Activated naive CD4-positive, alpha-beta T cell treated with anti-CD3 and anti-CD28 coated beads for 36 hours (primary cell): ENCODE measurements at places on chromosomes 4 and X. TPM values are rescaled to one million over a fixed set of nuclear protein-coding genes. Genes with fewer than 3 reads are reported as not detected.

DNA sequence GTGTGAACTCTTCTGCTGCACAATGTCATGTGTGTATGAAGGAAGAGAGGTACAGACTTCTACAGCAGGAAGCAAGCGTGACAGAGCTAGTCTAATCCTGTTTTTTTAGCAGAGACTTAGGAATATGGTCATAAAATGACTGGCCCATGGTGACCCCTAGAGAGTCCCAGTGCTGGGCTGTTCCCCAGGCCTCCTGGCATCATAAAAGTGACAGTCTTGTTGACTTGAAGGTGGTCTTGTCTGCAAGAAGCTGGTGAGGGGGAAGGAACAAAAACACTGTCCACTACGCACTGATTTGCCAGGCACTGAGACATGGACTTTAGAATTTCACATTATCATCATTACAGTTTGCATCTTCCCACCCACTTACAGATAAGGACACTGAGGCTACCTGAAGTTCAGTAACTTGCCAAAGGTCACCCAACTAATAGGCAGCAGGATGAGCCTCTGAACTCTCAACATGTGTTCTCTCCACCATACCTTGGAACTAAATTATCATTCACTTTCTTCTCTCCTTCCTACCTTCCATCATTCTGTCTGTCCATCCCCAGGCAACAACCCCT lies 63.0 kb downstream of the HADH start:
- DNase-seq = no peak

GRCh38 chrX:44953734-44954502 lies 80.9 kb downstream of the KDM6A start:
- no peak for DNase-seq

DNA sequence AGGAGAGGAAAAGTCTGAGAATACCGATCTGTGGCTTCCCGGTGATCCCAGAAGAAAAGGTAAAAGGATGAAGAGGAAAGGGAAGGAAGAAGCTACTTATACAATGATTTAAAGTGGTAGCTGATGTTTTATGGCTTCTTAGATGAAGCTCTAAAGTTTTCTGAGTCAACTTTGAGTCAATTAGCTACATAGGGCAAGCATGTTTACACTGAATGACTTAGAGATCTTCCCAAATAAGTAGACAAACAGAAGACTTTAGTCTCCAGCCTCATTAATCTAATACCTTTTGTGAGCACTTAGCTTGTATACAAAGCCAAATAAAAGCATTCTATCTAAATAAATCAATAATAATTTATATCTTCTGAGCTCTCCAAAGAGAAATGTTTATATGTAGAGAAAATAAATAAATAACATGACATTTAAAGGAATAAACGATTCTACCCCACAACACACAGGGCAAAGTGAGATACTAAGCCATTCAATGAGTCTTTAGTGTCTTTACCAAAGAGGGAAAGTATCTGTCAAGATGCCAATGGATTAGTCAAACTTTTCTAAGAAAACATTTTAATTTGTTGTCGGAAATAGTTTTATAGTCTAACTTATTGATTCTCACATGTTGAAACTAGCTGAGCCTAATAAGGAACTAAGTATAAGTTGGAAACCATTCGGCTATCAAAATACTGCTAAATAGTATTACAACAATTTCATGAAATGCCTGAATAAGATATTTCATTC lies 46.0 kb upstream of the TMEM184C start:
- DNase-seq = no peak

- DNase-seq = no peak
These were observed 58.1 kb downstream of the TNIP2 start for GRCh38 chr4:2697995-2698414.

GRCh38 chrX:10660171-10660570 lies 39.8 kb upstream of the MID1 start:
- no peak for DNase-seq

DNA sequence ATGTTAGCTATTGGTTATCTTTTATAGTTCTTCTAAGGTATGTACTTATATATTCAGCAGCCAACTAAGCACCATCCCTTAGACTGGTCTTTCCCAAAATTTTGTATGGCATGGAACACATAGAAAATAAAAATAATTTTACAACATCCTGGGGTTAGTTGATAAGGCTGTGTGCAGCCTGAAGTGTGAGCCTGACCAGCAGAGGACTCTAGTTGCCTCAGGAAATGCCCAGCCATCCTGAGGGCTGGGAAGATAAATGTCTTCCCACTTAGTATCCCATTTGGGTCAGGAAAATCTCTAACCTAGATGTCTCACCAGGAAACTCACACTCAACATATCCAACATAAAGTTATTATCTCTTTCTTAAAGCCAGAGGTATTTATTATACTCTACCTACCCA lies 251.4 kb upstream of the POF1B start:
- DNase-seq = no peak

DNA sequence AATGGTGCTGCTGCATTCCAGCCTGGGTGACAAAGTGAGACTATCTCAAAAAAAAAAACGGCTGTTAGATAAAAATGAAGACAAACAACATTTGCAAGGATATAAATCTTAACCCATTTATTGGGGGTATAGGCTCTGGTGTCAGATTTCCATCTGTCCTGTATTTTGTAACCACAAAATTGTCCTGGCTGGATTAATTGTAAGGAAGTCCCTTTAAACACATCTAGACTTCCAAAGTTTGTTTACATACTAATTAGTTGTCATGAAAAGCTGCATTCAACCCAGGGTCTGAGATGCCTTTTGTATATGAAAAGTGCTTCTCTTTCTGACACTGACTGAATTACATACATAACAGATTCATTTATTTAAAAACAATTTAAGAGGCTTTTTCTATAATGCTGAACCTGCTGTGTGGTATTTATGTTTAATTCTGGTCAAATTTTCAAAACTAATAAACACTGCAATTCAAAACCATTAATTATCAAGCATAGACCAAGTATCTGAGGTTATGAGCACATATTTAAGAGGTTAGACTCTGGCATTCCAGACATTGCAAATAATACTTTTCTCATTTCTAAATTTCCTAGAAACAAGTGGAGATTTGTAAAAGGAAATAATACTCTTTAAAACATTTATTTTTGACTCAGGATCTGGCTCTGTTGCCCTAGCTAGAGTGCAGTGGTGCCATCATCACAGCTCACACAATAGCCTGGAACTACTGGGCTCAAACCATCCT lies 17.5 kb upstream of the UGDH start:
- no peak for DNase-seq

DNA sequence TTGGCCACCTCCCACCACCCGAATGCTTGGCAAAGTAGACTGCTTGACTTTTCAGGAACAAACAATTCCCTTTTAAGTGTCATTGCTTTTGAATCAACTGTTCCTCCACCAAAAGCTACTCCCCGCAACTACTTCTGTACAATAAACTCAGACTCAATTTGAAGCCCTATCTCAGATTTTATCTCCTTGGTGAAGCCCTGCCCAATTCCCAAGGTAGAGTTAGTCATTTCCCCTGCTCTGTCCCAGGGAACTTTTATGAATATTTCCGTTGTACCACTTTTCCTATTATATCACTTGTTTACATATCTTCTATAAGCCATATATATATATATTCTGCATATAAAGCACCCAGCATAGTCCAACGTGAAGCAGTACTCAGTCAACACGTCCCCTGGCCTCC lies 102.8 kb downstream of the C4orf51 start:
- DNase-seq = no peak

DNA sequence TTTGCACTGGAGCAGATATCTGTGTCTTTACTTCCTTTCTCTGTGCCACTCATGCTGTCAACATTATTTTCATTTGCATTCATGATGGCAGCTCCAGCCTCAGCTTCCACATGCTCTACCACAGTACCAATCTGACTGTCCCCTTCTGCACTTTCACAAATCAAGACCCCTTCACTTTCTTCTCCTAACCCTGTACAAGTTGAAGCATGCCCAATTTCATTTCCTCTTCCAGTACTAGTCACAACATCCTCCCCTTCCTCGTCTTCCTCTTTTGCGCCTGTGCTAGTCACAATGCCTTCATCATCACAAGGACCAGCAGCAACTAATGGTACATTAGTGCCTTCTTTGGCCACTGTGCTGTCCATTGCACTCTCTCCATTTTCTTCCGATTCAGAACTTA lies 26.5 kb downstream of the BOD1L1 start:
- no peak for DNase-seq

- DNase-seq = no peak
These were observed 162.8 kb upstream of the VCX start for GRCh38 chrX:7680181-7680580.

Gene CT45A10
- not detected for total RNA-seq

DNA sequence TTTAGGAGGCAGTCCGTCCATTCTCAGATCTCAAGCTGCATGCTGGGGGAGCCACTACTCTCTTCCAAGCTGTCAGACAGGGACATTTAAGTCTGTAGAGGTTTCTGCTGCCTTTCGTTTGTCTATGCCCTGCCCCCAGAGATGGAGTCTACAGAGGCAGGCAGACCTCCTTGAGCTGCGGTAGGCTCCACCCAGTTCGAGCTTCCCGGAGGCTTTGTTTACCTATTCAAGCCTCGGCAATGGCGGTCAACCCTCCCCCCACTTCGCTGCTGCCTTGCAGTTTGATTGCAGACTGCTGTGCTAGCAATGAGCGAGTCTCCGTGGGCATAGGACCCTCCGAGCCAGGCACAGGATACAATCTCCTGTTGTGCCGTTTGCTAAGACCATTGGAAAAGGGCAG lies 10.7 kb upstream of the ADH5 start:
- no peak for DNase-seq

GRCh38 chrX:131084145-131084544 lies 26.0 kb downstream of the ARHGAP36 start:
- no peak for DNase-seq

DNA sequence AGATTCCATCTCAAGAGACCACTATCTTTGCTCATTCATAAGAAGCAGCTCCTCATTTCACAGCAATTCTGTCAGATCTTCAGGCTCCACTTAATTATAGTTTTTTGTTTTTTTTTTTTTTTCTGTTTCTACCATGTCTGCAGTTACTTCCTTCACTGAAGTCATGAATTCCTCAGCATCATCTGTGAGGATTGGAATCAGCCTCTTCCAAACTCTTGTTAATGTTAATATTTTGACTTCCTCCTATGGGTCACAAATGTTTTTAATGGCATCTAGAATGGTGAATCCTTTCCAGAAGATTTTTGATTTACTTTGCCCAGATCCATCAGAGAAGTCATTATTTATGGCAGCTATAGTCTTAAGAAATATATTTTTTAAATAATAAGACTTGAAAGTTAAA lies 53.1 kb downstream of the BMP2K start:
- DNase-seq = no peak

Gene TNMD
- total RNA-seq = not detected

Gene EMCN
- total RNA-seq = not detected

GRCh38 chrX:132266583-132267355 lies 47.5 kb upstream of the RAP2C start:
- DNase-seq = peak; percentile 15

Gene PNMA3
- 0.69 TPM for total RNA-seq

GRCh38 chr4:95048296-95048695 lies 290.5 kb downstream of the BMPR1B start:
- no peak for DNase-seq

Gene GRIPAP1
- total RNA-seq = 73.1 TPM

GRCh38 chr4:90904021-90904420 lies 776.8 kb downstream of the CCSER1 start:
- no peak for DNase-seq

Gene TSPAN7
- total RNA-seq = 1.8 TPM

Gene GATA1
- total RNA-seq = not detected

DNA sequence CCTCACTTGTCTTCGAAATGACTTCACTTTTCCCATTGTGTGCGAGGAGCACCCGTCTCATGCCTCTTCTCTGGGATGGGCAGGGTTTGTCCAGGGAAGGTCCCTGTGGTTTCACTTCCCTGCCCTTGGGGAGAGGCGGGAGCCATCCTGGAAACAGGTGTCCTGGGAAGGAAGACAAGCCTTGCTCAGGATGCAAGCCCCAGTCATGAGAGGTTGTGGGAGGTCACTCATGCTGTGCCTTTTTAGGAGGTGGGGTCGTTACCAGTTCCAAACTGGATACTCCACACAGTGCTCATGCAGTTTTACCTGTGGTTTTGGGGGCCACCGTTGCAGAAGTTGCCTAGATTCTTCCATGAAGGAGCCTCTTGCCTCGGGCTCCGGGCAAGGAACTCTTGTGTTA lies 3.8 kb downstream of the RGS12 start:
- no peak for DNase-seq
